NCI-H226 (cell line): ENCODE measurements at places on chromosomes 7 and 10.
A peak's percentile ranks its signal among the peaks of the same experiment; 100 is the strongest.

GRCh38 chr10:100135486-100135885 lies 50.3 kb downstream of the ERLIN1 start:
- no peak for DNase-seq

- DNase-seq: peak; percentile 40
These were observed 9.9 kb downstream of the ZNF511 start for GRCh38 chr10:133318494-133319127.

DNA sequence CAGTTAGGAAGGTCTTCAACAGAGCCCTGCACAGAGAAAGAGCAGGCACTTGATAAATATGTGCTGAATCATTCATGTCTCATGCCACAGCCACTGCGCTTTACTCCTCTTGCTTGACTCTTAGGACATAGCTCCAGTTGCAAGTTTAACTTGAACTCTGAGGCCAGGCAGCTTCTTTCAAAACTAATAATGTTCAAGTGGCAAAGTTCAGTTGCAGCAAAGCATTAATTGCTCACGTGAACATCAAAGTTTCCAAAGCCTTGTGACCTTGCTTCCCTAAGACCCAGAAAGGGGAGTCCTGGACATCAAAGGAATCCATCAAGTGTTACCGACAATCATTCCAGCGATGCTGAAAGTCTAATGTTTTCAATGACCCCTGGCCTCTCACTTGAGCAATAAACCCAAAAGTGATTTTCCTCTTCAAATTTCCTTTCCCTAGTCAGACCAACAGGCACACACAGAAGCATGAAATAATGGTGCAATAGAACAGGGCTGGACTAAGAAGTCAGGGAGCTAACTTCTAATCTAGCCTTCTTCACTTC lies 21.8 kb upstream of the TECTB start:
- DNase-seq: no peak

GRCh38 chr10:83371696-83372490 lies 767.4 kb upstream of the GHITM start:
- no peak for DNase-seq

GRCh38 chr10:17576768-17577167 lies 40.4 kb downstream of the HACD1 start:
- DNase-seq: no peak

DNA sequence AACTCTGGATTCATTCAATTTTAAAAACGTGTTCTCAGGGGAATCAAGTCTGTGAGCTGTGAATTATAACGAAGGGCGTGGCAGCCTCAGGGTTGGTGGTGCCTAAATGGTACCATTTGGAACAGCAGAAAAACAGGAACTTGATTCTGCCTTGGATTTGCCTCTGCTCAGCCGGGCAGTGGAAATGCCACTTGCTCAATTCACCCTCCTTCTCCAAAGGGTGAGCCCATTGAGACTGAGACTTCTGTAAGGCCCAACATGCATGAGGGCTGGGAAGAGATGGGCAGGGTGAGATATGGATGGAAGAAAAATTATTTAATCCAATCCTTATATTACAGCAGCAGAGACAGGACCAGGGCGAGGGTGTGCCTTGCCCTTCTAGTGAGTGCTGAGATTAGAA lies 107.1 kb upstream of the HABP2 start:
- no peak for DNase-seq

GRCh38 chr10:6017781-6018354 lies 40.5 kb upstream of the IL15RA start:
- no peak for DNase-seq

DNA sequence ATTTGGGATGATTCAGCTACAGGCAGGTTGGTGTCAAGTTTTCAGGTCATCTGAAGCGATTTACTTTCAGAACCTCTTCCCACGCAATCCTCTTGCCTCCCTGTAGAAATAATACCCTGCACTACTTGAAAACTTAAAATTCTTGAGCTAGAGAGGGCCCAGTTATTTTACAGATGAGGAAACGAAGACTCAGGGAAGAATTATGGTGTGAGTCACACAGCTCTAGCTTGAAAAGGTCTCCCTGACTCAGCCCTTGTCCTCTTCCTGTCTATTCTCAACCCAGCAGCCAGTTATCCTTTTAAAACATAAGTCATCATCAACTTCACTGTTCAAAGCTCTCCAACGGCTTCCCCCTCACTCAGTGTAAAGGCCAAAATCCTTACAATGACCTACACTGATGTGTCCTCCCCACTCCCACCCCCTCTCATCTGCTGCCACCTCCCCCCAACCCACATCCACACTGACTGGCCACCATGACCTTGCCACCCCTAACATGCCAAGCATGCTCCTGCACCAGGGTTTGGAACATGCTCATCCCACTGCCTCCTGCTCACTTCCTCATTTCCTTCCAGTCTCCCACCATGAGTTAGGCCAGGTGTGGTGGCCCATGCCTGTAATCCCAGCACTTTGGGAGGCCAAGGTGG lies 3.4 kb downstream of the DNMBP start:
- peak; percentile 98 for DNase-seq

DNA sequence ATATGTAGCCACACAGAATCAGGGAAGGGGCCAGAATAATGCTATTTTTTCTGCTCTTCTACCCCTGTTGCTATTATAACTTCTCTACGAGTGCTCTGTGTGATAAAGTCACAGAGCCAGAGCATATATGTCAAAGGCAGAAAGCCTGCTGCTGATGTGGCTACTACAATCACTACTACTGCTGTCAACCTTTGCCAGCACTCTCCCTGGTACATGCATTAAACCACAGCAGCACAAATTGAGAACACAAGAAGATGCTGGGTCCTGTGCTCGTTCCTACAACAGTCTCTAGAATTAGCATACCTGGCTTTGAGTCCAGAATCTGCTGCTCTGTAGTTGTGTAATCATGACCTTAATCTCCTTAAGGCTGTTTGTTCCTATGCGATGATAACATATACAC lies 108.6 kb downstream of the SEMA3A start:
- DNase-seq: no peak

DNA sequence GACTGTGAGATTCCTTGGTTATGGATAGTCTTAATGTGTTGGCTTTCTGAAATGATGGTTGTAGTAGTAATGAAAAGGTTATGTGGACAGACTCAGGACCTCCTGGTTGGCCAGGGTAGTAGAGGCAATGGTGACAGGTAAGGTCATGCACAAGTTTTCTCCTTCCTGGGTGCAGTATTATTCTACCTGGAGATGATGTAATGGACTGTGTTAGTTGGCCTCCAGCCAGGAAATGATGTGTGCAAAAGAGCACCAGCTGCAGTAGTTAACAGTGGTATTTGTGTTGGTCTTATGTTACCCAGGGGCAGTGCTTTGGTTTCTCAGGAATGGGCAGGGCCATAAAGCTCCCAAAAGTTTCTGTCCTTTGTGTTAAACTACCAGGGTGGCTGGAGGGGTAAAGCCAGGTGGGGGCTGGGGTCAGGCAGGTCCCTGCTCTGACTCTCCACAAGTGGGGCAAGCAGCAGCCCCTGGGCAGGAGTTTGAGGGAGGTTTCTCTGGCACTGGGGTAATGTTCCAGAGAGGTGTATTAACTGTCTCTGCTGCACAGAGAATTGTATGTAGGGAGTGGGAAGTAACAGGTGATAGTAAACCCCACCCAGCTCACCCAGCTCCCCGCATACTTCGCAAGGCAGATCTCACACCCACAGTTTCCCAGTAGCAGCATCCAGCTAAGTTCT lies 36.3 kb downstream of the GPR22 start:
- DNase-seq: peak; percentile 53

- DNase-seq: no peak
These were observed 442.7 kb upstream of the POM121L12 start for GRCh38 chr7:52592698-52593097.

- no peak for DNase-seq
These were observed 16.7 kb downstream of the CAMK2B start for GRCh38 chr7:44308596-44309270.

GRCh38 chr7:30249316-30249715 lies 35.1 kb upstream of the ZNRF2 start:
- DNase-seq: no peak

GRCh38 chr7:143979359-143979758 lies 20.8 kb upstream of the OR6B1 start:
- peak; percentile 80 for DNase-seq

GRCh38 chr7:2882111-2882510 lies 38.0 kb upstream of the GNA12 start:
- no peak for DNase-seq

DNA sequence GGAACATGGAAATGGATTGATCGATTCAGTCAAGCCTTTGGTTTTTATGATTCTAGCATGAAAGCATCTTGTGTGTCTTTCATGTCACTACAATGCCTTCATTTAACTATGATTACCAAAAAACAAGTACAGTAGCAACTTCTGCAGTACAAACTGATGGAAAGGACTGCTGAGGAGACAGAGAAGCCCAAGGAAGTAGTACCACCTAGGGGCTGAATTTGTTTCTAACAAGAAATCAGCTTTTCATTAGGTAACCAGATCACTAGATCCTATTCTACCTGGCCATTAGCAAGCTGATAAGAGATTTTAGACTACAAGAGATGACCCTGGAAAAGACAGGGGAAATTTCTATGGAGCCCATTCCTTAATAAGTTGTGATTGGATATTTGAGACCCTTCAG lies 3.2 kb upstream of the IFIT1 start:
- DNase-seq: peak; percentile 7

GRCh38 chr10:50508315-50509051 lies 115.3 kb downstream of the SGMS1 start:
- DNase-seq: no peak

DNA sequence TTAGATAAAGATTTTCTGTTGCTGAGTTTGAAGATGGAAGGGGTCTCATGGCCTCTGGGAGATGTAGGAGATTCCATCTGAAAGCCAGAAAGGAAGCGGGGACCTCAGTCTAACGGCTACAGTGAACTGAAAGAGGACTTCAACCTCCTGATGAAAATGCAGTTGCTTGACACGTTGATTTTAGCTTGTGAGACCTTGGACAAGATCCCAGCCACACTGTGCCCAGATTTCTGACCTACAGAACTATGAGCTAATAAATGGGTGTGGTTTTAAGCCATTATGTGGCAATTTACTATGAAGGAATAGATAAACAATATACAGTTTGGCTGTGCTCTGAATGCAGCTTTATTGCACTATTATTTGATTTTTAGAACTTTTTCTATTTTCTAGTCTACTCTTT lies 342.3 kb upstream of the SEMA3D start:
- peak; percentile 67 for DNase-seq

DNA sequence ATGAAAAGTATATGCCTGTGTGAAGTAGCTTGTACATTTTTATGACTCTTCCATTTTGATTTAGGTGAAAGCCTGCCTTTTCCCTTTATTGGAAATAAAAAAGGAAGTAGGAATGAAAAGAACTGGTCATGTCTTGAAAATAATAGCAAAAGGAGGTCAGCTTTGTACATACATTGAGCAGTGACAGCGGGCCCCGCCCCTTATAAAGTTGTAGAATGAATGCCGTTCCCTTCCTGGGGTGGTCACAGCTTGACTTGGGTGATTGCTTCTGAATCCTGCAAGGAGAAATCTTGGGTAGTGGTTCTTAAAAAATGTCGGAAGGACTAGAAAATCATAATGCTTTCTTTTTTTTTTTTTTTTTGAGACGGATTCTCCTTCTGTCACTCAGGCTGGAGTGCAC lies 31.7 kb downstream of the CAMK1D start:
- DNase-seq: no peak

DNA sequence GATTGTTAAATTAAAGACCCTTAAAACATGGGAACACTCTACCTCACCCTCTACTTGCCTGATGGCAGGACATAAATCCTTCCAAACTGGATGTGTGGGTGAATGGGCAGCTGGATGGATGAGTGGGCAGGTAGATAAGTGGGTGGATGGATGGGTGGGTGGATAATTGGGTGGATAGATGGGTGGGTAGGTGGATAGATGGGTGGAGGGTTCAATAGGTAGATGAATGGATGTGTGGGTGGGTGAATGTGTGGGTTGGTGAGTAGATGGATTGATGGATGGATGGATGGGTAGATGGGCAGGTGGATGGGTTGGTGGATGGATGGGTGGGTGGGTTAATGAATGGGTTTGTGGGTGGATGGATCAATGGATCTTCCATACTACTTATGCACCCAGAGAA lies 18.9 kb upstream of the FFAR4 start:
- no peak for DNase-seq

GRCh38 chr7:77702968-77703472 lies 6.8 kb downstream of the RSBN1L start:
- no peak for DNase-seq

- no peak for DNase-seq
These were observed 1.2 kb upstream of the EVX1 start for GRCh38 chr7:27241189-27242056.

- DNase-seq: no peak
These were observed 291.2 kb upstream of the FZD1 start for GRCh38 chr7:90972906-90973550.

DNA sequence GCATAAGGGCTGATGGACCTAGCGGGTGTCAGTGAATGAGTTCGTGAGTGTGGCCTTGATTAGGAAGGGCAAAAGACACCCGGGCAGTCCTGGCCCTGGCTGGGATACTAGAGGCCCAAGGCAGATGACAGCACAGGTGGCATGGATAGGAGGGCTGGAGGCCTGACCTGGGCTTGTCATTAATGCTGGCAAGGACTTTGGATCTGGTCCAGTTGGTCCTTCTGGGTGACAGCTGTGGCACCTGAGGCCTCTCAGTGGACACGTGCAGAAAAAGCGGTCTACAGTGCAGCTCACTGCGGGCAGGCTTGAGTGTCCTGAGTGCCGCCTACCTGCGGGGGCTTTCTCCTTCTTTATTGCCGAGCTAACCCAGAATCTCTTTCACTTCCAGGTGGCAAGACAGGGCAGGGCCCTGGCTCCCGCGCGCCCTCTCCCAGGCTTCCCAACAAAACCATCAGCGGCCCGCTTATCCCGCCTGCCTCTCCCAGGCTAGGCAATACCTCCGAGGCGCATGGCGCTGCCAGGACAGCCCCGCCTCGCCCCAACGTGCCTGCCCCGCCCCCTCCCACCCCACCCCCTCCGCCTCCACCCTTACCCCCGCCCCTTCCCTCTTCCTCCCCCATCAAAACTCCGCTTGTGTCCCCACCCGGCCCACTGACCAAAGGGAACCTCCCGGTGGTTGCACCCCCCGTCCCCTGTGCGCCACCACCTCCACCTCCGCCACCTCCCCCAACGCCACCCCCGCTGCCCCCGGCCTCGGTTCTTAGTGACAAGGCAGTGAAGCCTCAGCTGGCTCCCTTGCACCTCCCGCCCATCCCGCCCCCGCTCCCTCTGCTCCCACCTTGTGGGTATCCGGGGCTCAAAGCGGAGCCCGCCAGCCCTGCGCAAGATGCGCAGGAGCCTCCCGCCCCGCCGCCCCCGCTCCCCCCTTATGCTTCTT lies 77.4 kb downstream of the WIPF3 start:
- no peak for DNase-seq

GRCh38 chr7:47520406-47520805 lies 61.5 kb downstream of the TNS3 start:
- no peak for DNase-seq
